ENCODE measurements at places on chromosomes 5 and 9.

- DNase-seq = no peak
Measured at GRCh38 chr5:158907856-158908255, 191.9 kb downstream of the EBF1 start.

GRCh38 chr9:77084094-77084493 lies 64.6 kb downstream of the FOXB2 start:
- DNase-seq = no peak

- no peak for DNase-seq
Measured at GRCh38 chr9:129822898-129823541, 916 bp downstream of the TOR1A start.

DNA sequence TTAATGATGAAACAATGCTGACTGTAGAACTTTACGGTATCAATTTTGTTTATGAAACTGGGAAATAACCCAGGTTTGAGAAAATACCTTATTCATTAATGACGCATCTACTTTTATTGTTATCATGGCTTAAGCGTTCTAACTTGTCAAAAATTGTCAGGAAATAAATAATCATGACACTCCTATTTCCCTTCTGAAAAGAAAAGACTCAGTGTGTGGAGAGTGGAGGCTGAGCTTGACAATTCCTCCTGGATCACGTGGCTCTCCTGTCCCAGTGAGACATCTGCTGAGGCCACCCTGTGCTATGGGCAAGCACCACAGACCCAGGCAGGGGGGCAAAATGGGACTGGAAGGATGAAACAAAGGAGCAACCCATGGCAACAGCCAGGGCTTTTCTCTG lies 466.4 kb downstream of the ZNF608 start:
- DNase-seq = no peak

GRCh38 chr5:158409507-158409906 lies 550.6 kb upstream of the CLINT1 start:
- DNase-seq = peak; percentile 42

GRCh38 chr5:178141550-178141949 lies 10.7 kb downstream of the RMND5B start:
- DNase-seq = no peak

GRCh38 chr5:173329491-173330337 lies 1.5 kb upstream of the STC2 start:
- DNase-seq = no peak

DNA sequence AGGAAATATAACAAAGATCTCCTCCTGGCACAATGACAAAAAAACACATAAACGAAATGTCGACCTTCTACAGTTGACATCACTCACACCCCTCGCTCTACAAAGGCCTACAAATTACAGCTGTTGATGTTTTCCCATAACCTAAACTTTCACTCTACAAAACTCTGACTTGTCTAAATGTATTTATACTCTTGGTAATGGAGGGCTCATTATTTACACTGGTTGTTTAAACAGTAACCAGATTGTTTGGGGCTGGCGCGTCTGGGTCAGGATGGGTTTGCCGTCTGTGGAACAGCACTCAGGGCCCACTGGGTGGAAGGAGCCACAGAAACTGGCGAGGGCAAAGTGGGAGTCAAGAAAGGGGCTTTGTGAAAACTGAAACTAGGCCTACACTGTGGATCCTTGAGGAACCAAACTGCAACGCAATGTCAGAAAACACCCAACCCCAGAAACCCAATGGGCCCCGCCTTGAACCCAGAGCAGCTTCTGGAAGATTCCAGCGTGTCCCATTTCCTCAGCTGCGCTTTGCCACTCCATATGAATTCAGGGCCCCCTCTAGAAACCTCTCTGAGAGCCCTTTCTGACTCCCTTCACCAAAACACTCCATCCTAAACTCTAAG lies 136.7 kb downstream of the ROR2 start:
- no peak for DNase-seq

DNA sequence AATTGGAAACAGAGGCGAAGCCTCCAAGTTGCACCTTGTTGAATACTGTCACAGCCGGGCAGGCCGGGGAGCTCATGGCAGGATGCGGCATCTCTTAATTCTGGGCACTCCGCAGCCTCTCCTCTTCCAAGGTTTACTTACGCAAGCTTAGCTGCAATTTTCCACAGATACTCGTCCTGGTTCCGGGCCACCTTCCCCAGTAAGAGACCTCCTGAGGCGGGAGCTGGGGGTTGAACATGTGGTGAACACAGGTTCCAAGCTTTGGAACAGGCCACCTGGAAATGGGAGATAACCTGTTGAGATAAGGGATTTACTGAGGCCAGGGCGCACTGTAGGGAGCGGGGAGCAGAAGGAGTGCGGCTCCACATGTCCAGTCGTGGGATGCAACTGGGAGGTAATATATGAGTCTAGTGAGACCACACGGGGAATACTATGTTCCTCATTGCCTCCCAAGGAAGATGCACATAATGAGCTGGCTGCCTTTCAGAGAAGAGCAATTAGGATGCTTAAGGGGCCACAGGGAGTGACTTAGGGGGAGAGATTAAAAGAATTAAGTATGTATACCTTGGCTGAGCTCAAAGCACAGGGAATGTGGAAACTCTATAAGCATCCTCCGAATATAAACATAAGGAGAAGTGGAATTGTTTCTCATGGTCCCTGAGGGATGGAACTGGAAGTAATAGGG lies 335.2 kb downstream of the CWC27 start:
- no peak for DNase-seq

DNA sequence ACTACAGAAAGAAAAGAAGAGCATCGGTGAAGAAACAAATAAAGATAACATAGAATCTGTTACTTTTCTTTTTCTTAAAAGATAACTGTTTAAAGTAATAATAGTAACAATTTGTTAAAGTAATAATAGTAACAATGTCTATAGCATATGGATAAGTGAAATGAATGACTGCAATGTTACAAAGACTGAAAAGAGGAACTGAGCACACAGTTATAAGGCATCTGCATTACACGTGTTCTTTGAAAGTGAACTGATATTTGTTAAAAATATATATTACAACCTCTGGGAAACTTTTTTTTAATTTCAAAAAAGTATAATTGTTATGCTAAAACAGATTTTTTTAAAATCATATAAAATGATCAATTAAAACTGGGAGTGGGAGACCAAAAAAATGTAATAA lies 88.4 kb upstream of the FST start:
- DNase-seq = no peak

DNA sequence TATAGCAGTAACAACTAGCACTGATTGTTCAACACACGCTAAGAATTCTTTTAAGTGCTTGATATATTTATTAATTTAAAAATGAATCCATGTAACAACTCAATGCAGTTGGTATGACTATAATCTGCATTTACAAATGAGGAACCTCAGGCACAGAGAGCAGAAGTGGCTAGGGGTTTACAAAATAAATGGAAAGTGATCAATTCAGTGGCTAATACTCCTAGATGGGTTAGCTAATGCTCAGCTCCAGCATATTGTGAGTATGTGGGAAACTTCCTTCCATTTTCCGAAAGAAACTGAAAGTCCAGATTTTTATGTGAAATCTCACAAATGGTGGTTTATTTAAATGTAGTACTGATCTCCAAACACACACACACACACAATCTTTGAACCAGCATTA lies 128.0 kb downstream of the RFX3 start:
- no peak for DNase-seq

DNA sequence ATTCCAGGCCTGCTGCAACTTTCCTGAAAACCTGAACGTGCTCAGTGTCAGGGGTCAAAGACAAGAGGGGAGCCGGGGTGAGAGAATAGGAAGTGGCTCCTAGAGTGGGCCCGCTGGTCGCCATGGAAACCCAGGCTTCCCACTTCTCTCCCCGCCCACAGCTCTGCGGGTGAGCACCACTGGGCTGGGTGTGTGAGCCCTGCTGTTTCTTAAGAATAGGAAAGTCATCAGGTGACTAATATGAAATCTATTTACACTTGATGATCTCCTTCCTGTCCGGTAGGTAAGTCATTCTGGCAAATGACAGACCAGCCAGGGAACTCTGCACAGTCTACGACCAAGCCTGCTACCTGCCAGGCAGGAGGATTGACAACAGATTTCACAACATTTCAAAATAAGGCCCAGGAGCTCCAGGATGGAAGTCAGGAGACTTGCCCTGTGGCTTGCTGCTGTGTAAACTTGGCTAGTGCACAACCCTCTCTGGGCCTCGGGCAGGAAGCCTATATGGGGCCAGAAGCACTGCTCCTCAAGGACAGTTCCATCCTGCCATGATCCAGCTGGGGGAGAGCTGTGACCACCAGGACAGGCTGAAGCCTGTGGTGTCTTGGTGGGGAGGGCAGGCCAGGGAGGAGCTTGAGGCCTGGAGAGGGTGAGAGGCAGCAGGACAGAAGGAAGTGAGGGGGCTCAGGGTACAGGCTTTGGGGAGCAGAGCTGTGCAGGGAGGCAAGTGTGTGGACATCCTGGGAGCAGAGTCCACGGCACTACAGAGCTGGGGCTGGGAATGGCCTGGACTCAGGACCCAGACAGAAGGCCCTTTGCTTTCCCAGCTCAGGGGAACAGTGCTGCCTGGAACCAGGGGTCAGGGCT lies 60.6 kb downstream of the SHB start:
- no peak for DNase-seq

GRCh38 chr5:127935398-127935797 lies 148.2 kb upstream of the SLC12A2 start:
- no peak for DNase-seq

DNA sequence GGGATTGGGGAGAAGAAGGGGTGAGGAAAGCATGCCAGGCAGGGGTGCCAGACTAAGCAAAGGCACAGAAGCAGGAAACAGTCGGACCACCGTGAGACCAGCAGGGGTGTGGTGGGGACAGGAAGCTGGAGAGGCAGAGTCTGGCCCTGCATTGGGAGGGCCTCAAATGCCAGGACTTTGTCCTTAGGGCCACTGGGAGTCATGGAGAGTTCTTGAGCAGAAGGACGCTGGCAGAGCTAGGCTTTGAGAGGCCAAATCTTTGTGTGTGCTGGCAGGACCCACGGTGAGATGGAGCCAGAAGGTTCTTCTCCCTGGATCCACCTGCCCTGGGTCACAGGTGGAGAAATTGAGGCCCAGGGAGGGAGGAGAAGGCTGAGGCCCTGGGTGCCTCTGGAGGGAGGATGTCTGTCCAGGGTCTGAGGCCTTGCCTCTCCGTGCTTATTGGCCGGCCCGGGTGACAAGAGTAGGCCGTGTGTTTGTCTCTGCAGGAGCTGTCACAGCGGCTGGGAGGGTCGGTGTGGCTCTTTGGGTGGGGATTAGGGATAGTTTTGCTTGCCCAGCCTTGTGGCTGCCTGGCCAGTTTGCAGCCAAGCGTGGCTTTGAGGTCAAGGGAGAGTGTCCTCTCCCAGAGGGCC lies 1.8 kb upstream of the ENG start:
- no peak for DNase-seq

DNA sequence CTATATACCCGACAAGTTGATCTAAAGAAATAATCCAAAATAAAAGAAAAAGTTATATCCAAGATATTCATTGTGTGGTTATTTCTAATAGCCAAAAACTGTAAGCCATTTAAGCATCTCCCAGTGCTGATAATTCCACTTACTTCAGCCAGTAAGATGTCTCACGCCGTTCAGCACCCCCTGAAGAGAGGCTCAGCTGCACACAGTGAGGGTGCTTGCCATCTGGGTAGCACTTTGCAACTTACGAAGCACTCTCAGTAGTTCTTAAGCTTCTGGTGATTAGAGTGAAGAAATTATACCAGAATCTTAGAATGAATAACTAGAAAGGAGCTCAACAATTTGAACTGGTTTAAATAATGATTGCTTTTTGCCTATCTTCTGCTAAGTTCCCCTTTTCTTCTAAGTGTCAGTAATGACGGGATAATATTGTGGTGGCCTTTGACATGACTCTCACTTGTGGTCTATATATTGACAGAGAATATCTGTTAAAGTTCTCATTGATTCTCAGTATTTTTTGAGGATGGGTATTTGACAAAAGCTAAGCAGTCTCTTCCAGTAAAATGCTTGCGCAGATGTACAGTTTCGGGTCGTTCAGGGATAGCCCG lies 26.2 kb upstream of the LTC4S start:
- DNase-seq = no peak

- DNase-seq = no peak
Measured at GRCh38 chr9:109453210-109453842, 44.8 kb downstream of the PTPN3 start.

DNA sequence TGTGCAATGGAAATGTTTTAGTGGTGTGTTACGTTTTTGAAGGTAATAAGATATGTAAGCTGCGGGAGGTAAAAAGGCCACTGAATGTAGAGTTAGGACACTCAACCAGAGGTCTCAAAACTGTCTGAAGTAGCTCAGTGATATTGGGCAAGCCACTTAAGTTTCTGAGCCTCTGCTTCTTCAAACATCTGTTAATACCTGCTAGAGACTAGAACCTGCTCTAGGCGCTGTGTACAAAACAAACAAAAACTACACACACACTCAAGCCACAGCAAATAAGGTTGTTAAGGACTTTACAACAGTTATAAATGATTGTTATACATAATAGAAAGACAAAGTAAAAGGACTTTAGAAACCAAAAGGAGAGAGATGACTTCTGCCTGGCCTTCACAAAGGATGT lies 24.6 kb upstream of the FAM240B start:
- no peak for DNase-seq

DNA sequence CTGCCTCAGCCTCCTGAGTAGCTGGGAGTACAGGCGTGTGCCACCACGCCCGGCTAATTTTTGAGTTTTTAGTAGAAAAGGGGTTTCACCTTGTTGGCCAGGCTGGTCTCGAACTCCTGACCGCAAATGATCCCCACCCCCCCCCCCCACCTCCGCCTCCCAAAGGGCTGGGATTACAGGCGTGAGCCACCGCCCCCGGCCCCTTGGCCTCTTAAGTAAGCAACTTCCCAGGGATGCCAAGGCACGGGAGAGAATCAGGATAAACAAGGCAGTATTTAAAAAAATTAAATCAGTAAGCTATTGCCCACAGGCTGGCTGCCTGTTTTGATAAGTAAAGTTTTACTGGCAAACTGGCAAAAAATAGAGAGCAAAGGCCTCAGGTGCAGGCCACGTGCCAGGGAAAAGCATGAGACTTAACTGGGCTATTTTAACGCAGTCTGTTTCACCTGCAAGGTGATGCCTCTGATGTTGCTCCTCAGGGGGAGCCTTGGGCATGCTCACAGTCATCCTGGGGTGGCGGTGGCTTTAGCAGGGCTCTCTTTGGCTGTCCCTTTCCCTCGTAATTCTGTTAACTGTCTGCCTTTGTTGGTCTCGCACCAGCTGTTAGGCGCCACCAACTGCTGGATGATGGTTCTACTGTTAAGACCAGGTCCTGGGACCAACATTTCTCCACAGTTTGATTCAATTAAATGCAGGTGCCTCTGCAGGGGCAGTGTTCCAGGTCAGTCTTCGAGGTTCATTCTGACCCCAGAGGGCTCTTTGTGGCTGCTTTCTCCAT lies 19.4 kb upstream of the RNF130 start:
- peak; percentile 63 for DNase-seq

Measured in MM.1S (cell line).